Right atrium auricular region (tissue), 2 donors: ENCODE measurements at places on chromosomes 6 and 20.
A peak's percentile ranks its signal among the peaks of the same experiment; 100 is the strongest.

DNA sequence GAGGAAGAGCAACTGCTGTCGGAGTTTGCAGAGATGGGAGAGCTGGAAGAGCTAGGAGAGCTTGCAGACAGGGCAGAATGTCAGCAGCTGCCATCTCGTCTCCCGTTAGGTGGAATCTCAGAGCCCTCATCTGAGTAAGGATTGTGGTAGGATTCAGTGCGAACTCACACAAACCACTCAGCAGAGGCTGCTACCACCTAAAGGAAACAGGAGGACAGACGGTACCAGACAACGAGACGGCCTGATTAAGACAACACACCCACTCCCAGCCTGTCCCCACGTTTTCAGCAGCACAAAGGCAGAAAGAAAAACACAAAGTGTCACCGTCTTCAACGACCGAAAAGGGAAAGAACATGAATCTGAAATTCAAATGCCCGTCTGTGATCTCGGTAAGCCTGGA is 4.1 kb downstream of the LEMD2 start:
- DNase-seq: no peak

DNA sequence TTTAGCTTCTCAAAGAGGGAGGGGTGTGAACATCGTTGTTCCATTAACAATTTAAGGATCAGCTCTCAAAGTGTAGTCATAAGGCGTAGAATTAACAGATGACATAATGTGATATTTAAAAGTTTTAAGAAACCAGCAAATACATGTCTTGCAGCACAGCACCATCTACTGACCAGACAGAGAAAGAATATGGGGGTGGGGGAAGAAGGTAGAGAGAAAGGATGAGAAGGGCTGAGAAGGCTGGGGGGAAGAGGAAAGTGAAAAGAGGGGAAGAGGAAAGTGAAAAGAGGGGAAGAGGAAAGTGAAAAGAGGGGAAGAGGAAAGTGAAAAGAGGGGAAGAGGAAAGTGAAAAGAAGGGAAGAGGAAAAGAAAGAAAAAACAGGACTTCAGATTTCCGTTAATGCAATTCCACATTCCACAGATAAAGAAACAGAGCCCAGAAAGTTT is 80.9 kb downstream of the HAO1 start:
- DNase-seq: no peak

GRCh38 chr6:8819446-8819845 is 384.1 kb upstream of the SLC35B3 start:
- no peak for DNase-seq

GRCh38 chr6:5286780-5287179 is 25.5 kb downstream of the FARS2 start:
- DNase-seq: no peak

GRCh38 chr6:149397384-149397783 is 2.7 kb upstream of the SUMO4 start:
- no peak for DNase-seq

DNA sequence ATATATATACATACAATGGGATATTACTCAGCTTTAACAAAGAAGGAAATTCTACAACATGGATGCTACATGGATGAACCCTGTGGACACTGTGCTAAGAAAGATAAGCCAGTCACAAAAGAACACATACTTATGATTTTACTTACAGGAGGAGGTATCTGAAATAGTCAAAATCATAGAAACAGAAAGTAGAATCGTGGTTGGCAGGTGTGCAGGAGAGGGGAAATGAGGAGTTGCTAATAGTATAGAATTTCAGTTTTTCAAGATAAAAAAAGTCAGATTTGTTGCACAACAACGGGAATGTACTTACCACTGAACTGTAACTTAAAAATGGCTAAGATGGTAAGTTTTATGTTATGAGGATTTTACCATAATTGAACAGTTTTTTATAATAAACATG is 706.3 kb downstream of the TFAP2A start:
- DNase-seq: no peak

DNA sequence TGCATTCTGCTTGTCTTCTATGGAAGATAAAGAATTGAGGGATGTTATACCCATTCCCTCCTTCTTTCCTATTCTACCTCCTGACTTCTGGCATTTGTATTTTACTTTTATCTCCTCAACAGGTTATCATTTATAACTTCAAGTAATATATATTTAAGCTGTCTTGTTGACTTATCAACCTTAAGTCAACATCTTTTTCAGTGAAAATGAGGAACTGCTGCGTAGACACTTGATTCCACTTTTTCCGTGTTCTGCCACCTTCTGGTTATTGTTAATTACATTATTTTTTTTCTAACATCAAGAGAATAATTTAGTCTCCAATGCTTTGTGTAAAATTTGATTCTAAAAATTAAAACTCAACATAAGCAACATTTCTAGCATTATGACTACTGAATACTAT is 107.5 kb downstream of the PRKN start:
- DNase-seq: no peak

- no peak for DNase-seq
Observed at GRCh38 chr6:135774006-135774405, 77.5 kb upstream of the PDE7B start.

GRCh38 chr6:130189531-130190397 is 33.0 kb downstream of the SAMD3 start:
- DNase-seq: no peak

GRCh38 chr6:77638129-77638830 is 14.6 kb upstream of the MEI4 start:
- DNase-seq: no peak

DNA sequence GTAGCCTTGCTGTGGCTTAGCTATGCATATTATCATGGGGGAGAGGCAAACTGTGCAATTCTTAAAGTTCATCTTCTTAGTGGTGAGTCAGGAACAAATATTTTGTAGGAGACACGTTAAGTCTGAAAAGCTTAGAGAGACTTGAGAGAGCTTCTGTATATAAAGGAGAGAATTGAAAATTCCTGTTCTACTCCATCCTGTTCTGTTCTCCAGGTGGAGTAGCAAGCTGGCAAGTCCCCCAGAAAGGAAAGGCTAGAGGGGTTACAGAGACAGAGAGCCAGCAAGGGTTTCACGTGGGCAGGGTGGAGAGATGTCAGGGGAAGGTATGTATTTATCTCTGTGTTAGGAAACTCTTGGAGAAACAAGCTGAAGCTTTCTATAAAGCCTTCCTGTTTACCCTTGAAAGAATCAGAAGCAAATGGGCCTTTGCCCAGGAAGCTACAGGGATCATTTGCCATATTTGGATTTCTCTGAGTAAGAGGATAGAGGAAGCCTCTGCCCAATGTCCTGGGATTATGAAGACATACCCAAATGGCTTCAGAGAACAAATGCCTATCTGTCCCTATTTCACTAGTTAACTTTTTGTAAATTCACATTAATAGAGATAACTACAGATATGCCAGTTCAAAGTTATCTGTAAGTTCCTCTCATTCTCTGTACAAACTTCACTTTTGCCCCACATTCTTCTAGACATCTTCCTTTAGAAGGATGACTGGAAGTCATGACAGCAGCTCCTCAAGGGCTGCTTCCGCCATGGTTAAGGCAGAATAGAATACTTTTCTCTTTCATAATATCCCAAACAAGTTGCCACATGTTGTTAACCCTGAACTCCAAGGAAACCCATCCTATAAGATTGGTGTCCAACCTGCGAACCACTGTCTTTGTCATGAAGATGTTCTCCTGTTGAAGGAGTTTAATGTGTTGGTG is 126.7 kb upstream of the NEDD9 start:
- DNase-seq: no peak

- no peak for DNase-seq
Observed at GRCh38 chr20:43715511-43715910, 11.3 kb downstream of the GTSF1L start.

DNA sequence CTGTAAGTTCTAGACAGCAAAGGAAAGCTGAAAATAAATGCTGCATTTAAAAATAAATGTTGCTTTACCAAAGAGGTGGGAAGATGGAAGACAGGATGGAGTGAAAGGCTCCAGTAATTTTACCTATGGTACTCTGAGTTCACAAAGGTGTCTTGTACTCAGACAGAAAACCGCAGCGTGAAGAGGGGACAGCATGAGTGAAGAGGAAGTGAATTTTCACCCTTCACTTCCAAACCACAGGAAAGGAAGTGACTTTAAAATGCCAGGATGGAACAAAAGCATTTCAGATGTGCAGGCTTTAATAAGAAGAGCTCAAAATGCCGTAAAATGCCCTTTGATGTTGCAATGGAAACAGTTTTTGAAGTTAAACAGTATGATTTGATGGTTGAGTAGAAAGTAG is 91.2 kb upstream of the TINAG start:
- no peak for DNase-seq

GRCh38 chr6:11494786-11495564 is 42.6 kb upstream of the TMEM170B start:
- no peak for DNase-seq

- DNase-seq: no peak
Observed at GRCh38 chr6:37847704-37848103, 28.2 kb downstream of the ZFAND3 start.

- no peak for DNase-seq
Observed at GRCh38 chr20:57111028-57111373, 155.4 kb downstream of the BMP7 start.

DNA sequence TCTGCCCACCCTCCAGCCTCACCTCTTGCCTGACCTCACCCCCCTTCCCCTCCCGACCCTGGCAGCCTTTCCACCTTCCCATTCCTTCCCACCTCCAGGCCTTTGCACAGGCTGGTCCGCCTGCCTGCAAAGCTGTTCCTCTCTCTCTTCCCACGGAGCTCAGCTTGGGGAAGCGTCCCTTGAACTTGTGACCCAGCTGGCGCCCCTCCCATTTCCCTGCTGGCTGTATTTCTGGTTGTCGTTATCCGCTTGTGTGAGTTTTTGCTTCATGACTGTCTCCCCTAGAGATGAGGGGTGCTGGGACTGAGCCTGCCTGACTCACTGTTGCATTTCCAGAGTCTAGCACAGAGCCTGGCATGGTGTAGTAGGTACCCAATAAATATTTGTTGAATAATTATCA is 32.5 kb downstream of the VSTM2L start:
- DNase-seq: no peak

DNA sequence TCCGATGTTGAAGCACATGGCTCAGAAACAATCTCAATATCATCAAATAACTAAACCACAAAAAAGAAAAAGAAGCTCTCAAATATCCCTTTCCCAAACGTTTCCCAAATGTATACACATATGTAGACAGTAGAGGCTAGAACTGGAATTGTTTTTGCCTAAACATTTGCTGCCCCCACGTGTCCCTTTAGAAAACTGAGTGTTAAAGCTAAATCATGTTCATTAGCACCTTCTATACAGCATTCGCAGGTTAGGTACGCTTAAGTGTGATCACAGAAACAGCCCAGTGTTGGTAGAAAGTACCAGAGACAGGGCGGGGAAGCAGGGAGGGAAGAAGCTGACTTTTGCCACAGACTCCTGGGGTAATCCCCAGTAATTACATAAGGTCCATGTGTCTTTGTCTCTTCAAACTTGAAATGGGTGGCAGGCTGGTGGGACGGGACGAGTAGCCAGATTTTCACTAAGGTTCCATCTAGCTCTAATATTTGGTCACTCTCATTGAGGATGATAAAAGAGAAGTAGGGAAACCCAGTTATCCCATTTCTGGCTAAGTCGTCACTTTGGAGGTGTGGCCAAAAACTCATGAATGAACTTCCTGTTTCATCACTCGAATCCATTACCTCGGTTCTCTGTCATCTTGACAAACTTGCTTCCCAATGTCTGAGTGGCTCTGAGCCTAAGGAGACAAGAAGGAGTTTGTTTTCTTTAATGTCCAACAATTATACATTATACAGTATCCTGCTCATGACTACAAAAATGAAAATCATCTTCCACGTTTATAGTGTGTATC is 15.0 kb upstream of the TFAP2A start:
- no peak for DNase-seq

GRCh38 chr6:107932580-107932979 is 25.4 kb downstream of the SEC63 start:
- no peak for DNase-seq

DNA sequence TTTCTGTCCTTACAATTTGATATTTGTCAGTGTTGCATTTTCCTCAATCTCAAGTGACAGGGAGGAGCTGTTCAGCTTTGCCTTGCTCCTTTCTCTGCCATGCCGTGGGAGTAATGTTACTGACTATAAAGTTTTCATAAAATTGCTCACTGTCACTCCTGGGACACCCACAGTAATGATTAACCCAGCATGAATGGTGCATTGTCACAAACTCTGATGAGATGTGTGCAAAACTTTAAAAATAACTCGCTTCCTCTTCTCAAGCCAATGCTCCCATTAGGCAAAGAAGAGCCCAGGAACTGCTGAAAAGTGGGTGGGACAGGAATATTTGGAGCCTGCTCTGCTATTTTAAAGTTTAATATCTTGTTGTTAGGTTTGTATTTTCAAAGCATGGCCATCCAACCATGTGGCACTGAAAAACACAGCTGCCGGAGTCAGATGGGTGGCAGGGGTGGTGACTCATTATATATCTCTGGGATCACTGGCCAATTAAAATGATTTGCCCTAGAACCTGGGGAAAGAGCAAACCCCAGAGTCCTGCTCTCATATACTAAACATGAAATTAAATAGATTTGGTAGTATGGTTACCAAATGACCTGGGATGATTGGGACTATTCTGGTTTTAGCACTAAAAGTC is 260.1 kb downstream of the BTBD3 start:
- no peak for DNase-seq

DNA sequence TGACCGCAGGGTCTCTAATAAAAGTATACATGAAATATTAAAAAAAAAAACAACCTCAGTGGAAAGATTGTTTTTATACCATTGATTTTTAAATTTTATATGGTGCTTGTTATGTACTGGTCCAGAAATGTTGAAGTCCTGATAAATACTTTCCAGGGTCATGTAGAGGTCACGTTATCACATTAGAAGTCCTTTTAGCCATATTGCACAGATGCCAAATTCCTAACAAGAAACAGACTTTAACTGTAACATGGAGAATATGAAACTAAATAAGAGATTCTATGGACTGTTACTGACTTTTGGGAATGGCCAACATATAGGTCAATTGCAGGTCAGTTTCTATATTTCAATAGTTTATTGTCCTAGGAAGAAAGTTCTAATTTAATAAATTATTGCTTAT is 89.0 kb downstream of the ADGRB3 start:
- DNase-seq: no peak

GRCh38 chr6:149862922-149863697 is 1.0 kb downstream of the LRP11 start:
- DNase-seq: peak; percentile 75

DNA sequence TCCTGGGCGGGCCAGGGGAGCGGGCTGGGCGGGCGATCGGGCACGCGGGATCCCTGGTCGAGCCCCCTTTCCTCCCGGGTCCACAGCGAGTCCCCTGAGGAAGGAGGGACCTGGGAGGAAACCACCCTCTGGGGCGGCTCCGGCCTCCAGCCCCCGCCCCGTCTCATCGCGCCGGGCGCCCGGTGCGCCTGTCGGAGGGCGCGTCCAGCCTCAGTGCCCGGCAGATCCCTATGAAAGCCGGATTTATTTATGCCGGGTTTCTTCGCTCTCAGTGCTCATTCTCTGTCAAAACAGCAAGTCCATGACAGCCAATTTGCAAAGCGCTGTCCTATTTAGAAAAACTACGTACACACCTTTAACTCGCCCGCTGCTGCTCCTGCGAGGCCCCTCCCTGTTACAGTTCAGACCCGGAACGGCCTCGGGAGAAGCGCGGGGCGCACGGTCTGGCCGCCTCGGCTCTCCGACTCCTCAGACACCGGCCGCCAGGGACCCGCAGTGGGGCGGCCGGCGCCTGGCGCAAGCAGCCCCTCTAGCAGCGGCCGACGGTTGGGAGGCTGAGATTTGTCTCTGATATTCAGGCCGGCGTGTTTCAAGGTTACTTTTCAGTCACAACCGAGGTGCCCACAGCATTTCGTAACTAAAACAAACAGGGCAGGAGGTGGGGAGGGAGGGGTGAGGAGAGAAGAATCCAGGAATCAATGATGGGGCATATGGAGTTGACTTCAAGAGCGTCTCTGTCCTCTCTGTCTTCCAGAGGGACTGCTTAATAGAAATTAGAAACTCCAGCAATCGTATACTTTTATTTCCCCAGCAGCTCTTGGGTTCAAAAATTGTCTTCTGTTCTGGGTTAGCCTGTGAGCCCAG is 782 bp upstream of the FOXA2 start:
- DNase-seq: no peak
